Neural progenitor cell (in vitro differentiated cells): ENCODE measurements at places on chromosomes 13 and 19. TPM values are rescaled to one million over a fixed set of nuclear protein-coding genes. Genes with fewer than 3 reads are reported as not detected.

GRCh38 chr13:28340272-28340793 lies 154.6 kb downstream of the FLT1 start:
- no peak for DNase-seq
- H3K27ac ChIP-seq = no peak overlapping the region
- no peaks in the 10 kb centered on the region for H3K27me3 ChIP-seq

DNA sequence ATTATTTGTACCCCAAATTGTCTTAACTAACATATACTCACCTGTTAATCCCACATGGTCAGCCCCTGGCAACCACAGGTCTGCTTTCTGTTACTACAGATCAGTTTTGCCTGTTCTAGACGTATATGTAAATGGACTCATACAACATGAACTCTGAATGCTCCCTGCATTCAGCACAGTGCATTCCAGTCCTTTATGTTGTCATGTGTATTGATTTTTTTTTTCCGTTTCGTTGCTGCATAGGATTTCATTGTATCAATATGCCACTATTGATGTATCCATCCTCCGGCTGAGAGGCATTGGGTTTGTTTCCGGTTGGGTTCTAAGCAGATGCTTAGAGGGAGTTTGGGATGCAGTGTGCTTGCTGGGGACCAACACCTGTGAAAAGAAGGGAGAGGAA lies 36.1 kb upstream of the TNFRSF19 start:
- H3K36me3 ChIP-seq = peaks cover 7% of the 10 kb centered on the region
- no peak overlapping the region for H3K4me3 ChIP-seq
- no peak for DNase-seq
- no peaks in the 10 kb centered on the region for H3K4me1 ChIP-seq
- no peaks in the 10 kb centered on the region for H3K27me3 ChIP-seq

The GPR12 gene
- not detected in 2 replicates for total RNA-seq

DNA sequence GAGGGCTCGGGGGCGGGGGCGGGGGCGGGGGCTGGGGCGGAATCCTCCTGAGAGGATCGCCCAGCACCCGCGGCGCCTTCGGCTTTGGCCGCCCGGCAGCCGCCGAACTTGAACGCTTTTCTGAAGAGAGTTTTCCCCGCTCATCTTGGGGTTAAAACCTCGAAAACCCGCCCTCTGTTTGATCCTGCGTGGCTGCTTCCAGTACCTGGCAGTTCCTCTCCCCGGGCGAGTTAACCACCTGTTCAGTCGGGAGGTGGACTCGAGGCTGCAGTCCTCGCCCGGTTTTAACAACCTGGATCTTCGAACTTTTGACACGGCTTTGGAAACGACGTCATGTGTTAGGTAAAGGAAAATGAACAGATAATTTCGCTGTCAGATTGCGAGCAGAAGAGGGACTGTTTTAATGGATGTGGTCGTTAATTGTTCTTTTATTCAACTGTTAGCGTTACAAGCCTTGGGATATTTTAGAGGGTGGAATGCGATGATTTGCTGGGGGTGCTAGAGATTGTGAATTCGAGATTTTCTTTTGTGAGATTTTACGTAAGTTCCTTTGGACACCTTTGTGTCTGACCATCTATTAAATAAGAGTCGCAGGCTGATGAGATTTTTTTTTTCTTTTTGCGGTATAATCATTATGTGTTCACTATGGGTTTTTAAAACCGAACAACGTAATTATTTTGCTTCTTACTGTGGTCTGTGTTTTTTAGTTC lies 1.0 kb downstream of the FNDC3A start:
- no peak overlapping the region for H3K27ac ChIP-seq
- H3K36me3 ChIP-seq = no peaks in the 10 kb centered on the region
- peaks cover 19% of the 10 kb centered on the region for H3K4me1 ChIP-seq
- peak overlapping the region; percentile 71 for H3K4me3 ChIP-seq

GRCh38 chr13:95492044-95492801 lies 60.3 kb upstream of the CLDN10 start:
- no peak overlapping the region for H3K27ac ChIP-seq
- H3K4me1 ChIP-seq = no peaks in the 10 kb centered on the region
- H3K36me3 ChIP-seq = no peaks in the 10 kb centered on the region
- peak; percentile 13 for DNase-seq
- H3K27me3 ChIP-seq = no peaks in the 10 kb centered on the region

GRCh38 chr19:30790056-30790680 lies 418.0 kb downstream of the ZNF536 start:
- no peaks in the 10 kb centered on the region for H3K27me3 ChIP-seq
- H3K4me1 ChIP-seq = no peaks in the 10 kb centered on the region
- no peak overlapping the region for H3K4me3 ChIP-seq
- no peak for DNase-seq
- H3K36me3 ChIP-seq = no peaks in the 10 kb centered on the region
- H3K27ac ChIP-seq = no peak overlapping the region

The SCN1B gene
- total RNA-seq = 2.2 and 3.9 TPM in 2 replicates

- no peaks in the 10 kb centered on the region for H3K27me3 ChIP-seq
- no peak for DNase-seq
- H3K4me3 ChIP-seq = no peak overlapping the region
- H3K4me1 ChIP-seq = no peaks in the 10 kb centered on the region
These were observed 74.8 kb downstream of the TSHZ3 start for GRCh38 chr19:31274251-31275067.
